Aorta (tissue), 5 donors: ENCODE measurements at places on chromosomes 7 and 10. TPM values are rescaled to one million over a fixed set of nuclear protein-coding genes. Genes with fewer than 3 reads are reported as not detected.

DNA sequence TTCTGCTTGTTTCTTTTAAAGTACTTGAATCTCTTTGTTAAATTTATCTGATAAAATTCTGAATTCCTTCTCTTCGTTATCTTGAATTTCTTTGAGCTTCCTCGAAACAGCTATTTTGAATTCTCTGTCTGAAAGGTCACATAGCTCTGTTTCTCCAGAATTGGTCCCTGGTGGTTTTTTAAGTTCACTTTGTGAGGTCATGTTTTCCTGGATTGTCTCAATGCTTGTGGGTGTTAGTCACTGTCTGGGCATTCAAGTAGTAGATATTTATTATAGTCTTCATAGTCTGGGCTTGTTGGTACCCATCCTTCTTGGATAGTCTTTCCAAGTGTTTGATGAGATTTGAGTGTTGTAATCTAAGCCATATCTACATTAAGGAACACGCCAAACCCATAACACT lies 1060.6 kb downstream of the LRMDA start:
- no peaks in the 10 kb centered on the region for H3K4me1 ChIP-seq
- no peaks in the 10 kb centered on the region for H3K36me3 ChIP-seq

GRCh38 chr7:95544171-95544570 lies 52.1 kb downstream of the PDK4 start:
- peaks cover 4% of the 10 kb centered on the region for H3K4me1 ChIP-seq
- no peak for DNase-seq
- no peak overlapping the region for H3K27ac ChIP-seq
- H3K27me3 ChIP-seq = no peaks in the 10 kb centered on the region

DNA sequence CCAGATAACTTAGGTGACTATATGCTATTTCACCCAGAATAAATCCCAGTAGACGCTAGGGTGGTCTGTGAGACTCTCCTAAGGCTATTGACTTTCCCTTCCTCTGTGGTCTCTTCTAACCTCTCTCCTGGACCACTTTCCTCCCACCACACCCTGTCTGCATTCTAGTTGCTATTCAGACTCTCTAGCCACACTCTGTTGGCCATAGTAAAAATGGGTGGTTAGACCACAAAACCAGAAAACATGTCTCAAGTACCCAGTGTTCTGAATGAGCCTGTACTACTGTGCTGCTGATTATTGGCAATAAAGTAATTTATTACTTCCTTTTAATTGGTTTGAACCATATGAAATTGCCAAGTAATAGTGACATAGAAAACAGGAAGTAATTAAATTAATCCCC lies 240.8 kb downstream of the KIF20B start:
- H3K27me3 ChIP-seq = no peaks in the 10 kb centered on the region
- DNase-seq = no peak

DNA sequence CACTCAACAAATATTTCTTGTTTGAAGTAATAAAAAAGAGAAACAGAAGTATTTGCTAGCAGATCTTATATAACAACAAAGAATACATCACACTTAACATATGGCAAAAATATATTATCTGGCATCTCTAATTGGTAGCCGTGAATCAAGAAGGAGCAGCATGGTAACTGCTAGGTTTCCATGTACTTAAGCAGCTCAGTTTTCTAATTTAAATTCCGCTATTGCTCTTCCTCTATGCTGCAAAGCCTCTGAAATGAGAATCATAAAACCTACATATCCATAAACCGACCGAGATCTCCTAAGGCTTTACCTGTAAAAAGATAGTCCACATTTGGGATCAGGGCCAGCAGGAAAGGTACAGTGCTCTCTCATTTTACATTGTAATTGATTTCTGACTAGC lies 76.6 kb upstream of the PTPRZ1 start:
- DNase-seq = no peak
- H3K27ac ChIP-seq = no peak overlapping the region
- no peaks in the 10 kb centered on the region for H3K36me3 ChIP-seq
- H3K27me3 ChIP-seq = no peaks in the 10 kb centered on the region
- no peak overlapping the region for H3K4me3 ChIP-seq

STAG3 gene
- 1.5 TPM for total RNA-seq

TMEM196 gene
- 0.29 TPM for total RNA-seq

C10orf90 gene
- total RNA-seq = not detected

SFTPA1 gene
- total RNA-seq = 1.7 TPM

GRCh38 chr10:21726601-21727225 lies 192.7 kb downstream of the MLLT10 start:
- H3K4me1 ChIP-seq = no peaks in the 10 kb centered on the region
- H3K27ac ChIP-seq = no peak overlapping the region
- H3K27me3 ChIP-seq = no peaks in the 10 kb centered on the region
- H3K36me3 ChIP-seq = no peaks in the 10 kb centered on the region

DNA sequence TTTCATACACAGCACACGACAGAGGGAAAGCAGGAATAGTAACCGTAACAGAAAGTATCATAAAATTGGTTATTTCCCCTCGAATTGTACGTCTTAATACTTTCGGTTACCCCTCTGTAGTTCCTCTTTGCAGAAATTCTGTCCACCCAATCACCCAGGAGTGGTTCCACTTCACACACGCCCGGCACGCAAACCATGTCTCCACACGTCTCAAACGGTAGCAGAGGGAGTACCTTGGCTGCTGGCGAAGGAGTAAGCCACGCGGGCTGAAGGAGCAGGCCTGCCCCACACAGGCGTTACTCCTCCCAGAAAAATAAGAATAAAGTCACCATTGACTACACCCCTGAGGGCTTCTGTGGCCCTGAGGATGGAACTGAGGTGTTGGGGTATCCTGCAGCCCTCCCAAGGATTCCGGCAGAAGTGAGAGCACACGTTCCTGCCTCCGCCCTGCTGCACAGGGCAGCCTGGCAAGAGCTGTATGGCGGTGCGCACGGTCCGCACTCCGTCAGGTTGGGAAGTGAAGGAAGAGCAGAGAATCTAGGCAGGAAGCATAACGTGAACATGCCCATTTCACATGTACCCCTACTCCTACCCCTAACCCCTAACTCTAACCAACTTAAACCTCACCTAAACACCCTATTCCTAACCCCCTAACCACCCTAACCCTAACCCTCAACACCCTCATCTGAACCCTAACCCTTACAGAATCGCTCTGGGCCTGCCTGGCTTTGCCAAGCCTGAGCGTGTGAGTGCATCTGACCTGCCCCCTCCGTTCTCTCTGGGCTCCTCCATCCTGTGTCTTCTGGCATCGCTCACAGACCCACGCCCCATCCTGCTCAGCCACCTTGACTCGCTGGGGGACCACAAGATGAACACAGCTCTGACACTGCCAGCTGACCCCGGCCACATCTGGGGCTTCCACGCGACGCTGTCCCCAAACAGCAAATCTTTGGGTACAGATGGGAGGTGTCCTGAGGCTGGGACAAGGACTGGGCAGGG lies 18.2 kb downstream of the GPR146 start:
- no peak overlapping the region for H3K27ac ChIP-seq
- H3K27me3 ChIP-seq = no peaks in the 10 kb centered on the region
- DNase-seq = no peak
- H3K4me3 ChIP-seq = no peak overlapping the region
- H3K4me1 ChIP-seq = no peaks in the 10 kb centered on the region

- H3K36me3 ChIP-seq = no peaks in the 10 kb centered on the region
- peaks cover 4% of the 10 kb centered on the region for H3K4me1 ChIP-seq
- no peak overlapping the region for H3K4me3 ChIP-seq
- H3K27ac ChIP-seq = no peak overlapping the region
- no peak for DNase-seq
Observed at GRCh38 chr10:22597138-22597537, 117.2 kb downstream of the PIP4K2A start.

CPN1 gene
- not detected for total RNA-seq

GRCh38 chr7:151062399-151063211 lies 3.2 kb downstream of the SLC4A2 start:
- H3K27ac ChIP-seq = peak overlapping the region; percentile 23
- peaks cover 4% of the 10 kb centered on the region for H3K36me3 ChIP-seq
- no peaks in the 10 kb centered on the region for H3K4me1 ChIP-seq
- H3K4me3 ChIP-seq = no peak overlapping the region
- H3K27me3 ChIP-seq = no peaks in the 10 kb centered on the region

- H3K4me3 ChIP-seq = no peak overlapping the region
- DNase-seq = no peak
- H3K36me3 ChIP-seq = no peaks in the 10 kb centered on the region
- no peaks in the 10 kb centered on the region for H3K27me3 ChIP-seq
- no peak overlapping the region for H3K27ac ChIP-seq
Observed at GRCh38 chr10:88459530-88459929, 123.6 kb downstream of the RNLS start.

- no peaks in the 10 kb centered on the region for H3K4me1 ChIP-seq
- peak; percentile 89 for DNase-seq
- H3K27me3 ChIP-seq = no peaks in the 10 kb centered on the region
Observed at GRCh38 chr10:86946213-86947155, 10.9 kb downstream of the MMRN2 start.

GRCh38 chr10:112906945-112907344 lies 43.1 kb upstream of the TCF7L2 start:
- H3K27me3 ChIP-seq = no peaks in the 10 kb centered on the region
- H3K27ac ChIP-seq = no peak overlapping the region
- no peak for DNase-seq
- no peak overlapping the region for H3K4me3 ChIP-seq
- H3K36me3 ChIP-seq = no peaks in the 10 kb centered on the region

PNLIP gene
- 2.3 TPM for total RNA-seq

GRCh38 chr7:87575521-87575920 lies 25.2 kb downstream of the ABCB1 start:
- DNase-seq = no peak
- no peak overlapping the region for H3K27ac ChIP-seq
- no peaks in the 10 kb centered on the region for H3K27me3 ChIP-seq
- no peak overlapping the region for H3K4me3 ChIP-seq
- no peaks in the 10 kb centered on the region for H3K4me1 ChIP-seq

DNA sequence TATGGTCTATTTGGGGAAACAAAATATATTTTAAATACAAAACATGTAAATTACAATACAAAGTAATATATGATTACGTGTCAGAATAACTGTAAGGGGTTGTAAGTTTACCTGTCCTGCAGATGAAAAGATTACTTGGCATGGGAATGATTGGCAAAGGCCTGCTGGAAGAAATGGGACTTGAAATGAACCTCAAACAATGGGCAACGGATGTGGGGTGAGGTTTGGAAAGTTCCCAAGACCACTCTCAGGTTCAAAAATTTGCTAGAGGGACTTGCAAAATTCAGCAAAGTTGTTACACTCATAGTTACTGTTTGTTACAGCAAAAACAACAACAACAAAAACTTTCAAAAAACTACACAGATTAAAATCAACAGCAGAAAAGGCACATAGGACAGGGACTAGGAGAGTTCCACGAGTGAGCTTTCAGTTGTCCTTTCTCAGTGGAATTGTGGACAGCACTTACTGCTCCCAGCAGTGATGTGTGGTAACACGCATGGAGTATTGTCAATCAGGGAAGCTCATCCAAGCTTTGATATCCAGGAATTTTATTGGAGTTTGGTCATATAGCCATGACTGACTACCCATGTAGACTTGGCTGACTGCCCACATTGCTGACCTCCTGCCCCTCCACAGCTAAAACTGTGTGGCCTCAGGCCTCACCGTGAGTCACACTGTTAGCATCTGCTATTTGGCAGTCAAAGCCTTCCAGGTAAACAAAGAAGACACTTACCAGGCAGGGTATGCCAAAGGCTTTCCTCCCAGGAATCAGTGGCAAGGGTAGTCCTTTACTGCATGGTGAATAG lies 43.8 kb downstream of the EXOC6 start:
- H3K4me3 ChIP-seq = no peak overlapping the region
- H3K27ac ChIP-seq = no peak overlapping the region
- DNase-seq = peak; percentile 49
- H3K27me3 ChIP-seq = no peaks in the 10 kb centered on the region
- no peaks in the 10 kb centered on the region for H3K4me1 ChIP-seq

DNA sequence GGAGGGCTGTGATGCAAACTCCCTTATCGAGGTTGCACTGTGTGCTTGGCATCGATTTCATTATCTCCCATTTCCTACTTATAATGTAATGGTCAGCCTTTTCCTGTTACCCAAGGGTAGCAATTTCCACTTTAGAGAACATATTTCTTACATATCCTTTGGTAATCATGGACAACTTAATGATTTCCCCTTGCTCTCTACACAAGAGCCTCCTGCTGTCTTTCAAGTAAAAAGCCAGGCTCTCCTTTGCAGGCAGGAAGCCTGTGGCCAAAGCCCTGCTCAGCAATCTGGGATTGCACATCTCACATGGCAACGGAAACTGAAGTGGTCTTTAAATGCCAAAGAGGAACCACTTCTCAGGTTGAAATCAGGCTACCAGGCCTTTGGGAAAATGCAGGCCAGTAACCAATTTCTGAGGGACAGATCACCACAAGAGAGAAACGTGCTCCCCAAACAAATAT lies 86.7 kb upstream of the IKZF1 start:
- DNase-seq = no peak
- H3K4me1 ChIP-seq = no peaks in the 10 kb centered on the region

- no peaks in the 10 kb centered on the region for H3K27me3 ChIP-seq
- DNase-seq = no peak
- H3K36me3 ChIP-seq = no peaks in the 10 kb centered on the region
- H3K4me3 ChIP-seq = no peak overlapping the region
Observed at GRCh38 chr10:114115661-114116445, 58.1 kb downstream of the CCDC186 start.

DNA sequence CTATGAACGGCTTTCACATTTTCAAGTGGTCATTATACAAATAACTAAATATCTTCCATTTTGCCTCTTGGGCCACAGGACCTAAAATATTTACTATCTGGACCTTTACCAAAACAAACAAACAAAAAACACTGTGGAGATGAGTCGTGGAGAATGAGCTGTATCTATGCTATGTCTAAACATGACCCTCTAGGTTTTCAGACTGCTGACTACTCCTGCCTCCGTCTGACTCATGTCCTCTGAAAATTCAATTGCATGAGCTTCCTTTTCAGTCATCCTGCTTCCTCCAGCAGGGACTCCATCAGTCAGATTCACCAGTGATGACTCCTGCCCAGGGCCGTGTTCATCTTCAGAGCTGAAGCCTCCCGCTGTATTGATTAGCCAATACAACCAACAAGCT lies 96.8 kb downstream of the COL28A1 start:
- H3K36me3 ChIP-seq = no peaks in the 10 kb centered on the region
- no peaks in the 10 kb centered on the region for H3K4me1 ChIP-seq
- no peaks in the 10 kb centered on the region for H3K27me3 ChIP-seq
- no peak overlapping the region for H3K4me3 ChIP-seq
- DNase-seq = no peak
- no peak overlapping the region for H3K27ac ChIP-seq

GRCh38 chr7:41415471-41416207 lies 287.3 kb downstream of the INHBA start:
- H3K4me1 ChIP-seq = no peaks in the 10 kb centered on the region
- no peak overlapping the region for H3K27ac ChIP-seq
- no peaks in the 10 kb centered on the region for H3K36me3 ChIP-seq

KLF14 gene
- total RNA-seq = 0.12 TPM

SLC13A1 gene
- total RNA-seq = not detected

LANCL2 gene
- total RNA-seq = 8.8 TPM

GRCh38 chr10:5614155-5614721 lies 52.2 kb downstream of the ASB13 start:
- no peak for DNase-seq
- H3K4me3 ChIP-seq = no peak overlapping the region
- no peaks in the 10 kb centered on the region for H3K36me3 ChIP-seq
- no peaks in the 10 kb centered on the region for H3K27me3 ChIP-seq
